ENCODE measurements at places on chromosomes 16 and 17.

DNA sequence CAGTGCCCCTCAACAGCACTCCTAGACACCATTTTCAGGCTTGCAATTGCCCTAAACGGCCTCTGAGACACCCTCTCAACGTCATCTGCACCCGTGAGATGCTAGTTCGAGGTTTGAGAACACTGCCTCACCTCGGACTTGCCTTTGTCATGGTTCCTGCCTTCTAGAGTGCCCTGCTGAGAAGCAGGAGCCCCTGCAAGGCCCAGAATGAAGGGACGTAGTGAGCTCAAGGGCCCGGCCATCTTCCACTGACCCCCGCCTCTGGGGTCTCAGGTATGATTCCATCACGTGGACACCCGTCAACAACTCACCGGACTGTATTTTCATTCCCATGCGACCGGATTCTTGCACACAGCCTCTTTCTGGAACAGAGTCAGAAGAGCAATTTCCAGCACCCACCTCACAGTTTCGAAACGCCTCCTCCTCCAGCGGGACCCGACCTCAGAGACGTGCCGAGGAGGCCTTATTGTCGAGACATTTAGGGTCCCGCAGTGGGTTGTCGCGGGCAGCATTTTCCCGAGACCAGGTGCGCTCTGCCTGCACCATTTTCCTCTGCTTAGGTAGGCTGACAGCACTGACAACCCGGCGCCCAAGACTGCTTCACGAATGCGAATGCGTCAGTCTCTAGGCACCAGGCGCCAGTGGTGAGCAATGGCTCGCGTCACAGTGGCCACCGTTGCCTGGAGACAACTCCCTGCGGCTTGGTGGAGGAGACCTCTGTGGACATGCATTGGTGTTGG is 999.9 kb downstream of the KCNJ18 start:
- DNase-seq, result no peak

DNA sequence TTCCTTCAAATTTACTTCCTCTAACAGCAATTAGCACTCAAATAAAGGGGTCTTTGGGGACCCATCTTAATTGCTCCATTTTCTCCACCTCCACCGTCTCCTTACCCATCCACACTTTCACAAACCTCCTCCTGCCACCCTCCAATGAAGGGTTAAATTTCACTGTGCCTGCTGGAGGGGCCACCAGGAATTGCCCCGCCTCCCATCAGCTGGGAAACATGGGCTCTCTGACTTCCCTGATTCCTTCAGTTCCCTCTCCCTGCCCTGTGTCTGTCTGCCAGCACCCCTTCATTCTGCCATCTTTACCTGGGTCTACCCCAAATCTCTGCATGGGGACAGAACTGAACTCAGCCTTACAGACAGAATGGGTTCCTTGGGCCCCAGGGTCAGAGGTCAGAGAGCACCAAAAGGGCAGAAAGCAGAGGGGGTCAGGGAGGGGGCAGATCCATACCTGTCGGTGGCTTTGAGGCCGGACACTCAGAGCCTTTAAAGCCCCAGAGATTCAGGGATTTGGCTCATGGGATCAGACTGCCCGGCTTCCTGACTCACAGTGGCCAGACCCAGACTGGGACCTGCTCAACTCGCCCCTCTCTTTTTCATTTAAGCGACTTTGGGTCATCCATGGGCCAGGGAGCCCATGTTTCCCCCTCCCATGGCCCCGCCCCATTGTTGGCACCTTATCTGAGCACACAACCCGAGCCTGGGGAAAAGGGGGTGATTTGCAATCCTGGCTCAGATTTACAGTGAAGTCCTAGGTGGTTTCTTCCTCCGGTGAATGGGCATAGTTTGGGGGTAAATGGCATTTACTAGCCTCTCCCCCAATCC is 17.6 kb upstream of the SP2 start:
- no peak for DNase-seq

GRCh38 chr17:38602453-38602852 is 3.3 kb downstream of the SRCIN1 start:
- DNase-seq, result no peak

DNA sequence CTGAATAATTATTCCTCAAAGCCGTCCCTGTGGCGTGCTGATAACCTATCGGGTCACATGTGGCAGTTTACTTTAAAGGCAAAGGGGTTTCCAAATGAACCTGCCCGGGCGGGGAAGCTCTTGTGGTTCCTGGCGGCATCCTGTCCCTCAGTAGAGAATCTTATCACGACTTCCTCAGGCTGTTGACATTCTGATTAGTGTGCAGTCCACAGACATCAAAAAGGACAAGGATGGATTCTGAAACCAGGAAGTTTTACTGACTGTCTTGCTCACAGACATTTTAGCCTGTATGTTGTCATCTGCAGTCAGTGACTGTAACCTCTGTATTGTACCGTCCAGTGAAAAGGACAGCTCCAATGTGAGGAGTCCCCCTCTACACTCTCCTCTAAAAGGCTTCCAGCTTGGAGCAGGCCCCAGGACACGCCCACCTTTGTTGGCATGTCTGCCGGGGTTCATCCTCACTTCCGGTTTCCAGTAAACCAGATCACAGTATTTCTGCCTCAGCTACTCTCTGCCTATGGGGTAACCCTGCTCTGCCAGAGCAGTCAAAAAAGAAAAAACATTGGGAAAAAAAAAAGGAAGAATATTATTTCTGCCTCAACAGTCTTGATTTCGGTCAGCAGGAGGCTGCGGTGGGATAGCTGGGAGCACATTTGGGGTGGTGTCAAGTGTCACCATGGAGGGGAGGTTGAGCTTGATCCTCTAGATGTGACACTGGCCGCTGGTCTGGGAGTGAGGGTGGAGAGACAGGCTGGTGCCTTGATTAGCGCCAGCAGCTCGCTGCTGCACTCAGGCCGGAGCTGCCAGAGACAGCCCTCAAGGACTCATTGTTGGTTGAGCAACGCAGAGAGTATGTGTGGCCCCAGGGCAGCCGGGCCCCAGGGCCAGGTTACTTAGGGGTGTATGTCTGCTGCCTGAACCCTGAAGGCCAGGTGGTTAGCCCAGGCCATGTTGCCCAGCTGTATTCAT is 89.0 kb upstream of the DNAH17 start:
- DNase-seq, result peak; percentile 71

DNA sequence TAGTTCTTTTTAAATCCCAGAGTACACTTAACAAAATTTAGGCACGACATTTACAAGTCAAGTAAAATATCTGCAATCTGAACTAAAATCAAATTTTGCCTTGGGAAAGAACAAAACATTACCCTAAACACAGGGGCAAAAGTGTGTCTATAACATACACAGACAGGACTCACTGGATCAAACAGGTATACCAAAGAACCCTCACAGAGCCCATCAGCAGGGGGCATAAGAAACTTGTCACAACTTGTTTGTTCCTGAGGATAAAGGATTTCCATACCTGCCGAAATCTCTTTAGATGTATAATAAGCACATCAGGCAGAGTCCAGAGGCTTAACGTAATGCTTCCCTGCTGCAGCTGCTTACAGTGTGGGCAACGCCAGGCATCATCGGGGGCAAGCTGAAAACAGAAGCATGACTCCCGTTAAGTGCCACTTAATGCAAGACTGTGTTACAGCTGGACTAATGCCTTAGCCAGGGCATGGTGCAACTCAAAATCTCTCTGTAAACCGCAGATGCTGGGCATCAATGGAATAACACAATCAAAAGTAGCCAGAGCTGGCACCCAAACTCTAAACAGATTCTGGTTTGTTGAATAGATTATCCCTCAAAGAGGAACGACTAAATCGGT is 67.0 kb downstream of the USP31 start:
- no peak for DNase-seq

DNA sequence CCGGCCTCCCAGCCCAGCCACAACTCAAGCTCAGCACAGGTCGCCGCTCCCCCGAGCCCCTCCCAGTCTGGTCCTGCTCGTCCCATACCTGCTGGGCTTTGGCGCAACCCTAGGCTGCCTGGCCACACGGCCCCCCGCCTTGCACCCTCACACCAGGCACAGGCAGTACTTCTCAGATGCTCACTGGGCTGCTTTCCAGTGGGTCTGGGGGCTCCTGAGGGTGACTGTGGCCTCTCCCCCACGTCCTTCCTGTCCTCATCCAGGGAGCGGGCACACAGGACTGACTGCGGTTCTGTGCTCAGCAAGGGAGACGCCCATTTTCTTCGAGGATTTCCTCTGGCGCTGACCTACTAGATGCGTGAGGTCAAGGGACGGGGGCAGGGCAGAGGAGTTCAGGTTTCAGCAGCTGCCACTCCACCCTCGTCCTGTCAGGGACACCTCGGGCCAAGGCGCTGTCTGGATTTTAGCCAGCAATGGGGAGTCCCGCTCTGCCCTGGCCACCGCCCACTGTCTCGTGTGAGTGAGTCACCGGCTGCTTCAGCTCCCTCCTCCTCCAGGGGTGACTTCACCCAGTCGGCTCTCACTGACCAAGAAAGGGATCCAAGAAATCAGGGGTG is 115.8 kb downstream of the NPIPB11 start:
- DNase-seq, result peak; percentile 64

- no peak for DNase-seq
These were observed 941.5 kb upstream of the EEF2KMT start for GRCh38 chr16:6038941-6039645.

DNA sequence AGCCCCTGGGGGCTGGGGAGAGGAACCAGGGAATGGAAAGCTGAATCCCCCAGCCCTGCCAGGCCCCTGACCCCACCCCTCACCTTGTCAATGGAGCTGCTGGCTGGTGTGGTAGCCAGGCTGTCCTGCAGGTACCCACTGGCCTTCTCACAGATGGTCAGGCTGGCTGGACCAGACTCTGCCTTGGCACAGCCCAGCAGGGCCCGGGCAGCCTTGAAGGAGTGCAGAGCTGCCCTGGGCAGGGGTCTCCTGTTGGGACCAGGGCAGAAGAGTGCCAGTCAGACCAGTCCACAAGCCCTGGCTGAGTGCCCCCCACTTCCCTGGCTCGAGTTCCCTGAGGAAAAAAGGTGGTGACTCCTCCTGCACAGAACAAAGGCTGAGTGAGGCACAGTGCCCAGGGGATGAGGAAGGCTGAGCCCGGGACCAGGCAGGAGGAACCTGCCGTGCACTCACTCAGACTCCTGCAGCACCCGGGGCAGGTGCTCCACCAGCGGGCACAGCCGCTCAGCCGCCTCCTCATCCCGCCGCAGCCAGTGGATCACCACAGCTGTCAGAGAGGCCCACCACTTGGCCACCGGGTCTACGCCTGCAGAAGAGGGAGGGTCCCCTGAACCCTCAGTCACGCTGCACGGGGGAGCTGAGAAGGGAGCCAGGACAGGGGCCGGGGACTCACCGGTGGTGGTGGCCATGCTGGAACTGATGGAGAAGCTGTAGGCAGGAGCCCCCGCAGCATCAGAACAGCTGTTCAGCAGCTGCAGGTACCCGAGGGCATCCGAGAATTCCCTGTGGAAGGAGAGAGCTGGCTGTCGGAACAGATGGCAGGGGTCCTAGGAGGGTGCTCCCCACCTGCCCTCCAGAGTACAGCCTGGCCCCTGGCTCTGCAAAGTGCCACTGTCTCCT is 22.4 kb downstream of the SREBF1 start:
- no peak for DNase-seq

- no peak for DNase-seq
These were observed 32.1 kb downstream of the MYO15A start for GRCh38 chr17:18140648-18141047.

DNA sequence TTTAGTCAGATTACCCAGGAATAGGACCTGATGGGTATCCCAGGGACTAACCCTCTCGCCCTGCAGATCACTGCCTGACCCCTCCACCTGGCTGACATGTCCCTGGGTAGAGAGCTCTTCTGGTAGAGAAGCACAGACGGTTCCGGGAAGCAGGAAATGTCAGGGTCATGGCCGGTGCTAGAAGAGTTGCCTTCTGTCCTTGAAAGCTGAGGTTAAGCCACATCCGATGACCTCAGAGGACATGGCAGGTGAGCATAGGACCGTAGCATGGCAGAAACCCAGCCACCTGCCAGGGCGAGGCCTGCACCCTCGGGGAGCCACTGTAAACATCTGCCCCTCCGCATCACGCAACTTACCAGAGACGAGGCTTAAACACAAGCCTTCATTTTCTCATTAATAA is 483.7 kb downstream of the SOX9 start:
- no peak for DNase-seq

GRCh38 chr17:43530288-43531081 is 15.7 kb downstream of the ETV4 start:
- no peak for DNase-seq

Measured in CD4-positive, alpha-beta T cell treated with Interleukin-17A for 4 hours (primary cell).